AG04449 (cell line): ENCODE measurements at places on chromosomes 3 and 15.

DNA sequence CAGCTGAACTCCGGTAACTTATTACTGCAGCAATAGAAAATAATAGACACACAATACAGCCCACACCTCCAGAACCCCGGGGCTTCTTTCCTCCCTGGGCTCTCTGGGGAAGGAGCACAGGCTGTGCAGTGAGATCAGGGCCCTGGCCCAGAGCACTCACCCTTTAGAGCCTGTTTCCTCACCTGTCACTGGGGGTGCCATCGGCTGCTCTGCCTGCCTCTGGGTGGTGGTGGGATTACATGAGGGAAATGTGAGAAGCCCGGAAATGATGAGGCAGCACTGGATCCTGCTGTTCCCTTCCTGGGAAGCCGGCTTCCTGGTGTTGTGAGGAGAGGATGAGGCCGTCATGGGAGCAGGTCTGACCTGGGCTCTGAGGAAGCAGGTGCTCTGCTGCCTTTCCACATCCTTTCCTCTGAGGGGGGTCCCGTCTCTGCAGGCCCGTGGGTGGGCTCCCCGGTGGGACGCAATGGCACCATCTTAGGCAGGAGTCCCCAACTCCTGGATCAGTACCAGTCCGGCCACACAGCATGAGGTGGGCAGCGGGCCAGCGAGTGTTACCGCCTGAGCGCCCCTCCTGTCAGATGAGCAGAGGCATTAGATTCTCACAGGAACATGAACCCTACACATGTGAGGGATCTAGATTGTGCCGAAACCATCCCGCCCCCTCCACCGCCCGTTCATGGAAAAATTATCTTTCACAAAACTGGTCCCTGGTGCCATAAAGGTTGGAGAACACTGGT is 220.9 kb upstream of the CTDSPL start:
- no peak for DNase-seq

- DNase-seq, result no peak
Observed at GRCh38 chr3:195162033-195162669, 108.8 kb downstream of the XXYLT1 start.

- no peak for DNase-seq
Observed at GRCh38 chr3:184380185-184380626, 352 bp downstream of the CHRD start.

DNA sequence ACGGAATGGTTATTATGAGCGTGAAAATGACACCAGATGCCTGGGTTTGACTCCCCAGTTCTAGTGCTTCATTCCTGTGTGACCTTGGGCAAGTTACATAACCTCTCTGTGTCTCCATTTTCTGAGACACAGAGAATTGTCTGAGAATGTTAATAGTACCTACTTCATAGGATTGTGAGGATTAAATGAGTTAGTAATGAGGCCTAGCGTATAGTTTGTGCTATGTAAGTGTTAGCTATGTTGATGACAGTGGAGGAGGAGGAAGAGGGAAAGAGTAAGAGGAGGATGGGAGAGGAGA is 150.3 kb downstream of the MEGF11 start:
- no peak for DNase-seq

- no peak for DNase-seq
Observed at GRCh38 chr3:186128158-186128557, 19.3 kb upstream of the ETV5 start.

DNA sequence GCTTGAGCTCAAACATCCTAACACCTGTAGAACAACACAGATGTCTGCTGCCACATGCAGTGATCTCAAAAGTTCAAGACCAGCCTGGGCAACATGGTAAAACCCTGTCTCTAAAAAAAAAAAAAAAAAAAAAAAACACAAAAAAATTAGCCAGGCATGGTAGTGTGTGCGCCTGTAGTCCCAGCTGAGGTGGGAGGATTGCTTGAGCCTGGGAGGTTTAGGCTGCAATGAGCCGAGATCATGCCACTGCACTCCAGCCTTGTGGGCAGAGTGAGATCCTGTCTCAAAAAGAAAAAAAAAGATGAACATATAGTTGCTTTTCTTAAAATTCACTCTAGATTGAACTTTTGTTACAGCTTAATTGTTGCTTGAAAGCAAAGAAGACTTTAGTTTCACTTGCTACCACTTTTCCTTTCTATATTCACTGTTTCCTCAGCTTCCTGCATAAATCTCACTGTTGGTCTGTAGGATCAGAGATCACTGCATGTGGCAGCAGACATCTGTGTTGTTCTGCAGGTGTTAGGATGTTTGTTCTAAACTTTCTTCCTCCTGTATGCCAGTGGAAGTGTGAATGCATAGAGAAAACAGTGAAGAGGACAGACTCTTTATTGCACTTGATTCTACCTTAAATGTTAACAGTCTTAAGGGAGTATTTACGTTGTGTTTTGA is 12.6 kb downstream of the RAB11A start:
- DNase-seq, result no peak

- DNase-seq, result no peak
Observed at GRCh38 chr3:190366133-190366532, 21.8 kb upstream of the CLDN16 start.

- DNase-seq, result no peak
Observed at GRCh38 chr15:41423979-41424659, 7.2 kb downstream of the RTF1 start.

- DNase-seq, result peak; percentile 86
Observed at GRCh38 chr3:29280404-29281093, at the start of gene RBMS3. TSS of gene RBMS3 (plus strand) at chr3:29281071.

DNA sequence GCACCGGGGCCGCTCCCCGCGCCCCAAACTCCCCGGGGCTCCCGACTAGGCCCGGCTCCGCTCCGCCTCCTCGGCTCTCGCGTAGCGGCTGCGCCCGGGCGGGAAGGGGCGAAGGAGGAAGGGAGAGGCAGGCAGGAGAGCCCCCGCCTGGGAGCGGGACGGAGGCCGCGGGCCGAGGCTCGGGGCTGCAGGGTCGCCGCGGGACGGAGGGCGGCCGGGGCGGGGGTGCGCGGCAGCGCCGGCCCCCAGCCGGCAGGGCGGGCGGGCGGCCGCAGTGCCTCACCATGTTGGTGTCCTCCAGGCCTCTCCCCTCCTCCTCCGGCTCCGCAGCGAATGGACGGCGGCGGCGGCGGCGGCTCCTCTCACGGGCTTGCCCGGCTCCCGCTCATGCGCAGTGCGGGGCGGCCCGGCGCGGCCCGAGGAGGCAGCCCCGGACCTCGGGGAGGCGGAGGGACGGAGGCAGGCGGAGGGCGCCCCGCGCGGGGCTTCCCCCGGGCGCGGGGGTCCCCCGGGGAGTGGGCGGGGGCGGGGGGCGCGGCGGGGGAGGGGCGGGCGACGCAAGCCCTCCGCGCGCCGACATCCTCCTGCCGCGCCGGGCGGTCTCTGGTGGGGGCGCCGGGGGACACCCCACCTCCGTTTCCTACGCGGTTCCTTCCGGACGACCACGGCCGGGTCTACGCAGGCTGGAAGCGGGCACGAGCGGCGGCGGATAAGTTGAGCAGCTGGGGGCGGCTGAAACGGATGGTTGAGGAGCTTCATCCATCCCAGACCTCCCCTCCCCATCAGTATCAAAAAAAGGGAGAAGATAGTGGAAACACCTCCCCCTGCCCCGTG is at the start of gene DCUN1D1:
TSS of gene DCUN1D1 (minus strand) at position 335 of the 834 bp plus-strand sequence. CDS start at position 286, 49 bp downstream.
- no peak for DNase-seq

DNA sequence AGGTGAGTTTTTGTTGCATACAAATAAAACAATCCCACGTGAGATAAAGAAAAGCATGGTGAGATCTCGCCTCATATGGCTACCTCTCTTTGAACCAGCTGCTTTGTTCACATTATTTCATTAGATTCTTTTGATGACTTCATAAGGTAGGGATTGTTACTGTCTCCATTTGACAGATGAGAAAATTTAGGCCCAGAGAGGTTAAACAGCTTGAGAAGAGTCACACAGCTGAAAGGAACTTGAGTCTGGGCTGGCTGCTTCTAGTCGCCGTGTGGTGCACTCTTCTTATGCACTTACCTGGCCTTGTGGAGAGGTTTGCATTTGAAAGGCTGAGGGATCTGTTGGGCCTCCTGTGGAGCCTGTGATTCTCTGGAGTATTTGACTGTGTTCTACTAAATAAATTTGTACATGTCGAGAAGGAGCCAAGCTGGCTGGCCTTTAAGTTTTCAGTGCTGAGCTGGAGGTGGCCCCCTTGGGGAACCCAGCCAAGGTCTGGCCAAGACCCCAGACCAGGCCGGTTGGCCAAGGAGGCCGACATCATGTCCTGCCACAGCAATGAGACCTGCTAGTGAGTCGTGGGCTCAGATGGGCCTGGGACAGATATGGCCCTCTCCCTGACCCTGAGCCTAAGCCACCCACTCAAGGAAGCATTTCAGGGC is 125.1 kb downstream of the SMAD6 start:
- DNase-seq, result no peak

DNA sequence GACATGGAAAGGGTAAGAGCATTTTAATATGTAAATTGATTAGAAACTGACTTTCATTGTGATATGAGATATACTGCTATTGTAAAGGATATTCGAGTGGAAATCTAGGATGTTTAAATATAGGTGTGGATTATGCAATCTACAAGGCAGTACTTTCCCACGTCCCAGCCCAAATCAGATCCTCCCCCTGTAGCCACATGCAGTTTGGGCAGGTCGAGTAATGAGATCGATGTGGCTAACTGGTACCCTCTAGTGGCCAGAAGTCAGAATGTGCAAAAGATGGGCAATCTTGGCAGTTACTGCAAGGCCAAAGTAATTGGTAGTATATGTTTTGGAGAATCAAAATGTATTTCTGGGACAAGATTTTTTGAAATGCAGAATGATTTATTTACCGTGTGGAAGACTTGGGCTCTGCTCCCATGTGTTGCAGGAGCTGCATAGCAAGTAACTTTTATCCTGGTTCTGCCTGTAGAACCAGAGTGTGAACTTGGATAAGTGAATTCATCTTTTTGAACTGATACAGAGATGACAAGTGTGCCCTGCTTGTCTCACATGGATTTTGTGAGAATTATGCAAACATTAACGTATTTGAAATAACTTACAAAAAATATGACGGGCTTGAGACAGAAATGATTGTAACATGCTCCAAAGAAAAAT is 94.5 kb upstream of the ADAMTSL3 start:
- DNase-seq, result peak; percentile 21

DNA sequence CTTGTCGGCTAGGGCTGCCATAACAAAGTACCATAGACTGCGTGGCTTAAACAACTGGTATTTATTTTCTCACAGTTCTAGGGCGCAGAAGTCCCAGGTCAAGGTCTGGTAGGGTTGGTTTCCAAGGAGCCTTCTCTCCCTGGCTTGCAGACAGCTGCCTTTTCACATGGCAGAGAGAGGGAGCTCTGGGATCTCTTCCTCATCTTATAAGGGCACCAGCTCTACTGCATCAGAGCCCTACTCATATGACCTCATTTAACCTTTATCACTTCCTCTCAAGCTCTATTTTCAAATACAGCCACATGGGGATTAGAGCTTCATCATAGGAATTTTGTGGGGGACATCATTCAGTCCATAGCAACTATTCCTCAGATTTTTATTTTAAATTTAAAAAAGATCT is 17.6 kb upstream of the PAQR9 start:
- DNase-seq, result no peak

DNA sequence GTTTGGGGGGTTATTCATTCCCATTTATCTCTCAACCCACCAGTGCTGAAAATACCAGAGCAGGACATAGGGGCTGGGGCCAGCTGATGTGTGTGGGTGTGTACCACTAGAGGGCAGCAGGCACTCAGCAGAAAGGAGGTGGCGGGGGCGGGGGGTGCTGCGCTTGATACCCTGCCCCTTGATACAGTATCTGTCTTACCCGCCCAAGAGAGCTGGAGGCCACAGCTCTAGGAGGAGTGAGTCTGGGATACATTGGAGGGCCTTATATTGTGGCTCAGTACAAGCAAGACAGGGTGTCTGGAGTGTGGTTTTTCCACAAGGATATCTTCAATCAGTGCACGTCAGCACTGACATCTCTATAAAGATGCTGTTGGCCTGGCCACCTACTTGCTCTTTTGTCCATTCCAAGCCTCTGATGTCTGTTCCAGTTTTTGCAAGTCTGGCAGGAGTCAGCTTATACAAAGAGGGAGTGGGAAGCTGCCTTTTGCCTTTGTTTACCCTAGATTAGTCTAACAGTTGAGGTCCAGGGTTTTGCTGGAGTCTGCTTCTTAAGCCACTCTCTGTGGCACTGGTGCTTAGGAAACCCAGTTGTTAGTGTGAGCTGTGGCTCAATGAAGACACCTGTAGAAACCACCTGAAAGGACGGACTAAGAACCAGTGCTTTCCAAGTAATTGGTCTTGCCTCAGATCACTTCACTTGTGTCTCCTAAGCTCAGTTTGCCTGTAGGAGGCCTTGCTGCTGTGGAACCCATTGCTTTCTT is 1.5 kb upstream of the RBM15B start:
- no peak for DNase-seq

- DNase-seq, result no peak
Observed at GRCh38 chr3:64207289-64208080, 17.8 kb downstream of the PRICKLE2 start.

DNA sequence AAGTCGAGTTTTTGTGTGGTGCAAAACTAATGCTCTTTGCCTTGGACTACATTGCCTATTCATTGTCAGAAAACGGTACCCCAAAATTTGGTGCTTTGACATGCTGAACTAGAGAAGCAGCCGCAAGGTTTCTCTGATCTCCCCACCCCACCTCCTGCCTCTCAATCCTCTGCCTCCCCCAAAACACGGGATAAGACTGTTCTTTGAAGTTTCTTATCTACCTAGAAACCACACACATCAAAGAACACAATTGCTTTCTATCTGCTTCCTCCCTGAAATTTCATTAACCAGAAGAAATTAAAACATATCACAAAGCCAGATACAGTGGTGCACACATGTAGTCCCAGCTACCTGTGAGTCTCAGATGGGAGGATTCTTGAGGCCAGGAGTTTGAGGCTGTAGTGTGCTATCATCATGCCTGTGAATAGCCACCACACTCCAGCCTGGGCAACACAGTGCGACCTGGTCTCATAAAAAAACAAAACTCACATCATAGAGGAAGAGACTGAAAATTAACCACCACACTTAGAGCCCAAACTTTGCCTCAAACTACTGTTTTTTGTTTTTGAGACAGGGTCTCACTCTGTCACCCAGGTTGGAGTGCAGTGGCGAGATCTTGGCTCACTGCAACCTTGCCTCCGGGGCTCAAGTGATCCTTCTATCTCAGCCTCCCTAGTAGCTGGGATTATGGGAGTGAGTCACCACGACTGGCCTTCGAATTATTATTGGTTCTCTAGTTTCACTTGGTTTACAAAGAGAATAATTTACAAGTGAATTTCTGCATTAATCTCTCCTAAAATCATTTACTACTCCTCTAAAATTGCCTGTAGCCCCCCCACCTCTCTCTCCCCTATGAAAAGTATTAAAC is 2.7 kb upstream of the PCNP start:
- DNase-seq, result no peak

DNA sequence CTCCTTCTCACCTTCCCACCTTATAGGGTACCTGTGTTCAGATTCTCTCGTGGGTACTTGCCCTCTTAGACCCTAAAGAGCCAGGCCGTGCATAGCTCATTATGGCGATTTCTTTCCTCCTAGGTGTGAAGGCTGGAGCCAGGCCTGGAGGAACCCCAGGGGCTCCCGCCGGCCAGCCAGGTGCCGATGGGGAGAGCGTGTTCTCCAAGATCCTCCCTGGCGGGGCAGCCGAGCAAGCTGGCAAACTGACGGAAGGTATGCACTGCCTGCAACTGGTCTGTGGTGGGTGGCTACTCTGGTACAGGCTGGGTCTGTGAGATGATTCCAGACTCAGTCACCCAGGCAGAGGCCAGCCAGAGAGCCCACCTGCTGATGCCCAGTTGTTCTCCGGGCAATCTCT is 9.9 kb upstream of the APEH start:
- no peak for DNase-seq

GRCh38 chr15:92178911-92179310 is 214.8 kb upstream of the ST8SIA2 start:
- DNase-seq, result no peak

- no peak for DNase-seq
Observed at GRCh38 chr3:137264071-137264820, 306.5 kb downstream of the IL20RB start.
